BJ (cell line): ENCODE measurements at places on chromosomes 6 and 20.
A peak's percentile ranks its signal among the peaks of the same experiment; 100 is the strongest.

DNA sequence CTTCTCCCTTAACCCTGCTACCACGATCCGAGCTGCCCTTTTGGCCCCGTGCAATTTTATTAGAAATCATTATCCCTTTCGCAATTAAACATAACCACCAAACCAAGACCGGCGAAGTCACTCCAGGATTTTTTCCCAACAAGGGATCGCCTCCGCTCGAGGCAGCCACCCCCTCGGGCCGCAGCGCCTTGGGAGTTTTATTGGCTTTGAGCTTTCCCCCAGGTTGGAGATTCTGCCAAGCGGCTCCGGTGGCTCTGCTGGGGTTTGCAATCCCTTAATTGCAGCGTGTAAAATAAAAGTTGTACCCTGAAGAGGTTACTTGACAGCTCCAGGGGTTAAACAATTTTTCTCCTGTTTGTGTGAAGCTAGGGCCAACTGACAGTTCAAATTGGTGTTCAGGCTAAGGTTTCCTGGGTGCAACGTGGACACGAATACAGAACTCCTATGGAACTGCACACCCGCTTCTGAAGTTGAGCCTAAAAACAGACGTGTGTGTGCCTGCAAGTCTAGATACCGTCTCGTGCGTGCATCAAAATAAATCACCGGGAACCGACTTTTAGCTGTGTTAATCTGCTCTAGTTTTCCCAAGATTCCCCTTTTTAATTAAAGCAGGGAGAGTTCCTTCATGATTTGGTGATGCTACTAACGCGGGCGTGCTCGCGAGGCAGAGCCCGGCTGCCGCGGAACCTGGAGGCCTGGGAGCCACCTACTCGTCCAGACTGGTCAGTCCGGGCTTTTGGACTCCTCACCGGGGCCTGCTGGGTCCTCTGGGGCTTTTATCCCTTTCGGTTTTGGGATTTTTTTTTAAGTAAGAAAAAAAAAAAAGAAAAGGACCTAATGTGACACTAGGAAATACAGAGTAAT is 975 bp upstream of the TFAP2A start:
- no peak for DNase-seq

- no peak for DNase-seq
Observed at GRCh38 chr20:49853640-49854039, 41.0 kb downstream of the SLC9A8 start.

- no peak for DNase-seq
Observed at GRCh38 chr6:108732091-108732870, 115.9 kb upstream of the ARMC2 start.

GRCh38 chr20:50335105-50335504 is 144.5 kb downstream of the CEBPB start:
- no peak for DNase-seq

GRCh38 chr6:98985391-98985790 is 37.6 kb upstream of the FBXL4 start:
- DNase-seq: no peak

GRCh38 chr6:227074-227782 is 65.1 kb upstream of the DUSP22 start:
- no peak for DNase-seq

- DNase-seq: peak; percentile 70
Observed at GRCh38 chr20:1415667-1416468, 23.0 kb upstream of the FKBP1A start.

GRCh38 chr20:49186535-49187329 is 1.4 kb downstream of the STAU1 start:
- no peak for DNase-seq

DNA sequence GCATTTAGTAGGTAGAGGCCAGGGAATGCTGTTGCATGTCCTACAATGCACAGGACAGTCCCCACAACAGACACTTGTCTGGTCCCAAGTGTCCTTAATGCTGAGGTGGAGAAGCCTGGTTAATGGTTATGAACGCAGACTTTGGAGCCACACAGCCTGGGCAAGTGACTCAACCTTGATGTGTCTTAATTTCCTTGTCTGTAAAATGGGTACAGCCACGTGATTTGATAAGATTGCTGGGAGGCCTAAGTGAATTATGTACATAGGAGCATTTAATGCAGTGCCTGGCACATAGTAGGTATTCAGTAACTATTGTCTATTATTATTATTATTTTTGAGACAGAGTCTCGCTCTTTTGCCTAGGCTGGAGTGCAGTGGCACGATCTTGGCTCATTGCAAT is 11.4 kb downstream of the KCNG1 start:
- DNase-seq: no peak

DNA sequence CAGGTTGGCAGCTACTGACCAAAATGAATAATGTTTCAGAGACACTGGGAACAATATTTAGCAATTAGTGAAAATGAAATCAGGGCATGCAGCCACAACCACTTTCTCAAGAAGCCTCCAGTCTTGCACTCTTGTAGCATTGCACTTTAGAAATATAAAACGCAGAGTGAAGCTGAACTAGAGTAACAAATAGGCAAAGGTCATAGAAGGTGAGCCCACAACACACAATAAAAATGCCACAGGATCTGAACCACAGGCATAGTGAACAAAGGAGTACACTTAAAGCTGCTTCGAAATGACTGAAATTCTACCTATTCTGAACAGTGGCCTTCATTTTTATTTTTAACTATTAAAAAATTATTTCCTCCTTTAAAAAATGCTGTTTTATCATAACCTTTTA is 25.0 kb downstream of the DDO start:
- DNase-seq: no peak

- DNase-seq: no peak
Observed at GRCh38 chr6:7247179-7247456, 65.9 kb downstream of the SSR1 start.

GRCh38 chr20:34536798-34537394 is 20.7 kb downstream of the DYNLRB1 start:
- DNase-seq: no peak

GRCh38 chr6:37745748-37746147 is 48.1 kb upstream of the MDGA1 start:
- no peak for DNase-seq

DNA sequence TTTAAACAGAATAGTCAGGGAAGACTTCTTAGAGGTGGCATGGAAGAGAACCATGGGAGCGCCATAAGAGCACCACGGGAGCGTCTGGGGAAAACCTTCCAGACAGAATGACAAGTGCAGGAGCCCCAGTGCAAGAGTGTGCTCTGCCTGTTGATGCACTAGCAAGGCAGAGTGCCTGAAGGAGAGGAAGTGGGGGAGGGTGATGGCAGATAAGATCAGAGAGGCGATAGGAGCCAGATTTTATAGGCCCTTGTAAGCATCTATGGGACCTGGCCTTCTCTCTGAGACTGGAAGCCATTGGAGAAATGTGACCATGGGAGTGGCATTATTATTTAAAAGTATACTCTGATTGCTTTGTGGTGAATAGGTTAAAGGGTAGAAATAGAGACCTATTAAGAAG is 13.1 kb downstream of the FUCA2 start:
- DNase-seq: no peak

DNA sequence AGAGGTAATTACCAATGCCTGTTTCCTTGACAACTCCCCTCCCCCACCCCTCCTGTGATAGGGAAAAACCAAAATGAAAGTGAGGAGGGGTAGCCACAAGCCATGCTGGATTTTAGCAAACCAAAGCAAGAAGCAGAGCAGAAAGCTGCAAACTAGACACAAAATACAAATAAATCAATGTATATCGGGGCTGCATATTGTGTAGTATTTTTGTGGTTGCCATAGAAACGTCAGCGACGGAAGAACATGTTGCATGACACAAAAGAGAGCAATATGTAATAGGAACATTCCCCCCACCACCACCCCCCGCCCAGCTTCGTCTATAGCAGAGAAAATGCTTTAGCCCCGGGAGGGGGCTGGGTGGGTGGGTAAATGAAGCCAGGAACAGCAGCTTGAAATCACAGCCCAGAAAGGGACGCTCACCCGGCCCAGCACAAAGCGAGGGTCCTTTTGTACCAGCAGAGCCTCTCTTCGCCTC is 548 bp downstream of the AGPAT4 start:
- no peak for DNase-seq

GRCh38 chr6:41887331-41887751 is 7.8 kb downstream of the USP49 start:
- DNase-seq: no peak

DNA sequence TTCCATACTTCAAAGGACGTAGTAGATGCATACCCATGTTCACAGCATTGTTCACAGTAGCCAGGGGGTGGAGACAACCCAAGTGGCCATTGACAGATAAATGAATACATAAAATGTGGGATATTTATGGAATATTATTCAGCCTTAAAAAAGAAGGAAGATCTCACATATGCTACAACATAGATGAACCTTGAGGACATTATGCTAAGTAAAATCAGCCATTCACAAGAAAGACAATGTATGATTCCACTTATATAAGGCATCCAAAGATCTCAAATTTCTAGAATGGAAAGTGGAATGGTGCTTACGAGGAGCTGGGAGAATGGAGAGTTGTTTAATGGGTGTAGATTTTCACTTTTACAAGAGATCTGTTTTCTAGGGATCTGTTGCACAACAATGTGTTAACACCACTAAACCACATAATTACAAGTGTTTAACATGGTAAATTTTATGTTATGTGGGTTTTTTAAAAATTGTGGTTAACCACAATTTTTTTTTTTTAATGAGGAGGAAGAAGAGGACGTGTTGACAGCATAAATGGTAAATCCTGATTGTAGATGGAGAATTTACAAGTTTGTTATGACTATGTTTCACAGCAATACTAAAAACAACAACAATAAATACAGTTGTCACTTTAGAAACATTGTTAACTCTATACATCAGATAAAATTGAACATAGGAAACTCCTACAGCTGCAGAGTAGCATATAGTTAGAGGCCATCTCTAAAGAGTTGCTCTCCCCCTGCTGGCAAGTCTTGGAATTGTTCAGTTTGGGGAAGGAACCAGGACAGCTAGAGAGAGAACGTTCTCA is 41.6 kb downstream of the CCN2 start:
- DNase-seq: no peak

DNA sequence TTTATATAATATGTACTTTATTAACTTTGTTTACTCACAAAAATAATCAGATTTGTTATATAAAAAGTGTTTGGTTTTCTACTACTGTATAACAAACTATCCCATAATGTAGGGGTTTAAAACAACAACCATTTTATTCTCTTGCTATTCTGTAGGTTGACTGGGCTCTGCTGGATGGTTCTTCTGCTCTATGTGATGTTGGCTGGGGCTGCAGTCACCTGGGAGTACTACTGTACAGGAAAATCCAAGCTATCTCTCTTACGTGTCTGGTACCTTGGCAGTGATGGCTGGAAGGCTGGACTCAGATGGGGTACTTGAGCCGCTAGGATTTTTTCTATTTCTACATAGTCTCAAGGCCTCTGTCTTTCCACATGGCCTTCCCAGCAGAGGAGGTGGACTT is 44.0 kb upstream of the UBR2 start:
- DNase-seq: no peak

DNA sequence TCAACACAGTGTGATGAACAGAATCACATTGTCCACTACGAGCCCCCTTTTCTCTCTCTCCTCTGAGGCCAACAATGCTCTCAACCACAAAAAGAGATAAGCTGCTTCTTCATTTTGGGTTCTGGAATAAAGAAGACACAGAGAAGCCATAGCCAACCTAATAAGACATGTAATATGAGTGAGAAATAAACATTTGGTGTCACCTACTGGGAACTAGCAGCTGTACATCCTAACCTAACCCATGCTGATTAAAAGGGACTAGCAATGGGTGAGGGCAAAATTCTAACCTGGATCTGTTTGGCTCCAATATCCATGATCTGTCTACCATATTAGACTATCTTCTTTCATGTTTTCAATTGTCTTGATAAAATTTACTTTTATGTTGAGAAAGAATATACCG is 369.1 kb upstream of the MARCKS start:
- no peak for DNase-seq

DNA sequence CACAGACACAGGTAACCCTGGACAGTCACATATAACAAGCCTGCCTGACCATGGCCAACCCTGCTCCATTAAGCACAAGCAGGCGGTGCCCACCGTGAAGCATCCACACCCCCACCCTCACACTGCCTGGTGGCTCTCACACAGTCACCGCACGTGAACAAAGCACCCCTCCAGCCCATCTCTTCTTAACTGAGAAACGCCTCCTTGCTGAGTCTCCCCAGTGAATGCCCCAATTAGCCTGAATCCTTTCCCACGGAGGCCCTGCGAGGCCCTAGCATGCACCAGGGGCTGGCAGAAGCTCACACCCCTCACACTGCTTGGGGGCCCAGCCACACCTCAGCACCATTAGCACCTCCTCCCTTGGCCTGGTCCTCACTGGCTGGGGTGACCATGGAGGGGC is 72.3 kb downstream of the GRM4 start:
- no peak for DNase-seq

DNA sequence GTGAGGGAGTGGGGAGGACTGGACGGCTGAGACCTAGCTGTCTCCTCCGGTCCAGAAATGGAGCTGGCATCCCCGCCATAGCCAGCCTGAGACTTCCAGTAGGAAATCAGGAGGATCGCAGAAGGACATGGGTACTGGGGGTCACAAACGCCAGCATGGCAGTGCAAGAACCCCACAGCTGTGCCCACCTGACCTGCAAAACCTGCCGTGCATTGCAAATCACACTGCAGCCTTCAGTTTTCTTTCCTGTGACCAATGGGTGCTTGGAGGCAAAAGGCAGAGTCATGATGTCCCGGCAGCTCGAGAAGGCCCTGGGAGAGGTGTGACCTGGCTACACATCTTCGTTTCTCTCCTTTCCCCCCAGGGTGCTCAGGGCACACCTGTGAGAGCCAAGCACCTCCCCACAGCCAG is 23.3 kb upstream of the PHACTR3 start:
- DNase-seq: no peak

- DNase-seq: no peak
Observed at GRCh38 chr6:40550202-40551101, 36.7 kb downstream of the LRFN2 start.

- no peak for DNase-seq
Observed at GRCh38 chr20:2127238-2127637, 25.6 kb downstream of the STK35 start.

DNA sequence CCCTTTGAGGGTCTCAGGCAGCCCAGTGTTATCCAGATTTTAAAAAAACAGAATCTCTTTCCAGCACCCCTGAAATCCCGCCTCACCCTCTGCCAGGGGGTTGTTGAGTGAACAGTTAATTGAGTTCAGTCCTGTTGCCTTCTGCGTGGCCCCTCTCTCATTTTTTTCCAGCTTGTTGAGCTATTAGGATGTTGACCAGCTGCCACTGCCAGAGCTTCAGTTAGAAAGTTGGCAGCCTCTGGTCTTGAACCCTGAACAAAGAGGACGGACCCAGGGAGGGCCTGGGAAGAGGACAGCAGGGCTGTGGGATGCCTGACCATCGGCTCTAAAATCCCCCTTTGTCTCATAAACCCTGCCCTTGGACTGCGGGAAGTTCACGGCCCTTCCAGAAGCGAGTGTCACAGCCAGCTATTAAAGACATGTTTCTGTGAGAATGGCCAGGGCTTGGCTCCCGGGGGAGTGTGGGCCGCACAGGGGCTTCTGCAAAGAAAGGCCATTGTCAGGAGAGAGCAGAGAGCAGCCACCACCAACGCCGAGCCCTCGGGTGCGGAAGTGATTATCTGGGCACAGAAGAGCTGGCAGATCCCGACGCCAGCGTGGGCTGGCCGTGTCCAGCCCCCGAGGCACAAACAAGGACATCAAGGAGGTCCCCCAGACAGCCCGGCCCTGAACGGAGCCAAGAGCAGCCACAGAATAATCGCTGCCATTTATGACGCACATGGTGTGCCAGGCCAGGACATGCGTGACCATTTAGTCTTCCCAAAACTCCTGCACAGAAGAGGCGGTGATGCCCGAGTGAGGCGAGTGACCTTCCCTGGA is 189.0 kb downstream of the ANKRD60 start:
- no peak for DNase-seq
